ENCODE measurements at places on chromosomes 1 and 21. TPM values are rescaled to one million over a fixed set of nuclear protein-coding genes. Genes with fewer than 3 reads are reported as not detected.

GRCh38 chr1:246106342-246106763 lies 400.7 kb downstream of the SMYD3 start:
- H3K4me3 ChIP-seq: no peak overlapping the region
- H3K27ac ChIP-seq: no peak overlapping the region
- DNase-seq: no peak
- H3K27me3 ChIP-seq: no peaks in the 10 kb centered on the region

- no peaks in the 10 kb centered on the region for H3K4me1 ChIP-seq
- H3K27ac ChIP-seq: no peak overlapping the region
- DNase-seq: no peak
- H3K4me3 ChIP-seq: no peak overlapping the region
- H3K27me3 ChIP-seq: no peaks in the 10 kb centered on the region
- no peaks in the 10 kb centered on the region for H3K36me3 ChIP-seq
Measured at GRCh38 chr1:231139659-231140654, 21.9 kb upstream of the TRIM67 start.

RAB3B gene
- total RNA-seq: 9.7 TPM

C4BPA gene
- total RNA-seq: 1,288 TPM

GRCh38 chr1:78604643-78605042 lies 15.6 kb upstream of the IFI44L start:
- no peak overlapping the region for H3K27ac ChIP-seq
- no peak overlapping the region for H3K4me3 ChIP-seq
- DNase-seq: no peak
- no peaks in the 10 kb centered on the region for H3K36me3 ChIP-seq
- H3K27me3 ChIP-seq: no peaks in the 10 kb centered on the region

RGSL1 gene
- not detected for total RNA-seq

AGL gene
- total RNA-seq: 41.3 TPM

LCE1A gene
- total RNA-seq: not detected

GRCh38 chr1:234540404-234540762 lies 61.4 kb upstream of the TARBP1 start:
- peak overlapping the region; percentile 11 for H3K27ac ChIP-seq
- peak; percentile 44 for DNase-seq
- no peaks in the 10 kb centered on the region for H3K27me3 ChIP-seq
- H3K4me1 ChIP-seq: peaks cover 64% of the 10 kb centered on the region

DNA sequence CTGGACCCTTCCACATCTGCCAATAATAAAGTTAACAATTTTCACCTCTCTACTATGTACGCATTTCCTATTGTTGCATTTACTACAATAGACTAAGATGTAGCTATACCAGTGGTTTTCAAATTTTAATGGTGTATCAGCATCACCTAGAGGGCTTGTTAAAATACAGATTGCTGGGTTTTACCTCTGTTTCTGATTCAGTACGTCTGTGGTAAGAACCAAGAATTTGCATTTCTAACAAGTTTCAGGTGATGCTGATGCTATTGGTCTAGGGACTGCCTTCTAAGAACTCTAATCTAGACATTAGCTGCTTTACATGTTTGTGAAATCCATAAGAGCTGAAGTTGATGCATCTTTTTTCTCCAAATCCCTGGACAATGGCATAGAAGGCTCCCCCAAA lies 59.7 kb downstream of the ERICH3 start:
- no peaks in the 10 kb centered on the region for H3K27me3 ChIP-seq
- no peak for DNase-seq
- no peaks in the 10 kb centered on the region for H3K4me1 ChIP-seq
- H3K36me3 ChIP-seq: no peaks in the 10 kb centered on the region

VWA5B1 gene
- total RNA-seq: not detected

GRCh38 chr1:42214447-42214871 lies 49.9 kb upstream of the GUCA2A start:
- peaks cover 6% of the 10 kb centered on the region for H3K4me1 ChIP-seq
- DNase-seq: no peak

DNA sequence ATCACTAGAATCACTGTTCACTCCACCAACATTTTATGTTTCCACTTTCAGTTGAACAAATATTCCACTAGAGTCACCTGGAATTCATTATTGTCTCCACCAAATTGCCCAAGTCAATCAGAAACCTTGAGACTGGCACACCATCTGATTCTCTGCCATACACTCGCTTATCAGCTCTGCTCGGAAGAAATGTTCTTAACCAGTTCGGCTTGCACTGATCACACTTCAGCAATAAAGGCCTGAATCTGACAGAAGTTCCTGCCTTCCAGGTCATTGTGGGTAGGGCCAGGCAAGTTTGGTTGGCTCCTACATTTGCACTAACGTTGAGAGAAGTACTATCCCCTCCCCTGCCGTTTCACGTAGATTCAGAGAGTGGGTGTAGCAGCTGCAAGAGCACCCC lies 10.0 kb downstream of the TPM3 start:
- H3K36me3 ChIP-seq: no peaks in the 10 kb centered on the region
- no peak for DNase-seq
- H3K4me1 ChIP-seq: peaks cover 53% of the 10 kb centered on the region
- H3K27me3 ChIP-seq: no peaks in the 10 kb centered on the region
- peak overlapping the region; percentile 77 for H3K27ac ChIP-seq

Data from right lobe of liver (tissue), 6 donors.